Iris pigment epithelial cell (primary cell): ENCODE measurements at places on chromosomes 16 and 17.

GRCh38 chr16:11219178-11219577, 36.8 kb downstream of the SOCS1 start:
- DNase-seq: peak; percentile 17

DNA sequence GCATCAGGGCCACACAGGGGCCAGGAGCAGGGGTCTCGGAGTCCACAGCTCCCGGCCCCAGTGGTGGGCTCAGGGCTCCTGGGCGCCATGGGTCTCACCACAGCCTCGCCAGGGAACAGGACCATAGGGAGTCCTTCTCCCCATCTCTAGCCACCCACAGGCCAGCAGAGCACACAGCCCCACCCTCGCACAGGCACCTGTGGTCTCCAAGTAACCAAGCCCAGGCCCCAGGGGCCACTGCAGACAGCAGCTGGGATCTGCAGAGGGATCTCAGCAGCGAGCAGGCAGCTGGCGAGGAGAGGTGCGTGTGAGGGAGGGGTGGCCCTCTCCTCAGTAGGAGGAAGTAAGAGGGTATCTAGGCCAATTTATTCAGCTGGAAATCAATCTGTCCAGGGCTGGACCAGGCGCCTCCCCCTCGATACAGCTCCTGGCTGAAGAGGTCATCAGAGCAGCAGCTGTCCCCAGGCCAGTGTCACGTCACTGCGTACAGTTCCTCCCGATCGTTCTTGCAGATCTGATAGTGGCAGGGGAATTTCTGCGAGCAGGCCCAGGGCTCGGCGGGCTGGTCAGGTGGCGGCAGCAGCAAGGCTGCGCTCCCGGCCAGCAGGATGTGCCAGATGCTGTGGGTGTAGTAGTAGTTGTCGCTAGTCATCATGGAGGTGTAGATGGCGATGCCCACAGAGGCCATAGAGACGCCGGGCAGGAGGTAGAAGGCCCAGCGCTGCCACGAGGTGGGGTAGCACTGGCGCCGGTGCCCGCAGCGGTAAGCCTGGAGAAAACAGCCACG, 1.4 kb upstream of the MRPL28 start:
- DNase-seq: no peak

GRCh38 chr16:88747588-88748301, 37.3 kb downstream of the PIEZO1 start:
- no peak for DNase-seq

DNA sequence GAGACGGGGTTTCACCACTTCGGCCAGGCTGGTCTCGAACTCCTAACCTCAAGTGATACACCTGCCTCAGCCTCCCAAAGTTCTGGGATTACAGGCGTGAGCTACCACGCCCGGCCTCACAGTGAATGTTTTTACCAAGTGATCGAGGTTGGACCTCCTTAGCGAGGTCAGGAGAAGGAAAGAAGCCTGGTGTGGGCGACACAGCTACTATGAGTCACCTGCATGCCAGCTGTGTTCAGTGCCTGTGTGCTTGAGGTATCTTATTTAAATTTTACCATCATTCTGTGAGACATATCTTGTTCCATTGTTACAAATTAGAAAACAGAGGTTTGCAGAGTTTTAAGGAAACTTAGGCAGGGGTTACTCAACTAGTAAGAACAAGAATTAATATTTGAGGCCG, 174.8 kb upstream of the DYNLRB2 start:
- DNase-seq: no peak

DNA sequence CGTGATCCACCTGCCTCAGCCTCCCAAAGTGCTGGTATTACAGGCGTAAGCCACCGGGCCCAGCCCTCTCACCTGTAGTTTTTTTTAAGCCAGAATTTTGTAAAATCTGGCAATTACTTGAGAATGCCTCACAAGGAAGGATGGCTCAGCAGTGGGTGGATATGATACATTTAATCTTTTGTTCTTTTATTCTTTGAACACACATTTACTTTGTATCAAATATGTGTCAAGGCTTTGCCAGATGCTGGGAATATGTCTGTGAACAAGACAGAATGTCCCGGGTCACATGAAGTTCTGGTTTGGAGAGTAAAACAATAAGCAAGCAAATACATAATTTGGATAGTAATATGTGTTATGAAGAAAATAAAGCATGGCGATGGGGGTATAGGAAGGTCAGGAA, 4.9 kb upstream of the COPS3 start:
- no peak for DNase-seq

GRCh38 chr16:47920709-47921108, 235.1 kb downstream of the ABCC12 start:
- no peak for DNase-seq

- no peak for DNase-seq
These were observed 1.3 kb downstream of the ADGRG1 start for GRCh38 chr16:57629516-57630406.

GRCh38 chr17:53150101-53150698, 672.5 kb upstream of the KIF2B start:
- no peak for DNase-seq

- no peak for DNase-seq
These were observed 31.8 kb upstream of the NSRP1 start for GRCh38 chr17:30084788-30085187.

- no peak for DNase-seq
These were observed 88.4 kb downstream of the ZZEF1 start for GRCh38 chr17:4054446-4054845.

GRCh38 chr17:21046216-21046615, 3.4 kb upstream of the USP22 start:
- no peak for DNase-seq

GRCh38 chr17:57946798-57947358, 8.3 kb downstream of the CUEDC1 start:
- DNase-seq: peak; percentile 90
